ENCODE measurements at places on chromosomes 16 and 17.

DNA sequence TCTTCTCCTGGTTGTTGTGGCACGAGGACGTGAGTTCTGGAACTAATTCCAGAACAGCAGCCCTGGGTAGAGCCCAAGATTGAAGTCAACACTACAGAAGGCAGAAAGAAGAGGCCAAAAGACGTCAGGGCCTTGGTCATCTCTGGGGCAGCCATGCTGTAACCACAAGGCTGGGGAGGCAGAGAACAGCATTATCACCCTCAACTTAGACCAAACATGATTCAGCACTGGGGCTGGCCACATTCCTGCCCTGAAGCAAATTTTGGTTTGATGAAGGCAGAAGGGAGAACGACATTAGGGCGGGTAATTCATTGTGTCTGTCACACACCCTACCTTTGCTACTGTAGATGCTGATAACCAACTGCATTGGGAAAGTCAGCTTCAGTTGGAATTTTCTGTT is 9.7 kb upstream of the ALOX15B start:
- no peak for DNase-seq

GRCh38 chr17:74992223-74992622 is 4.8 kb downstream of the CDR2L start:
- no peak for DNase-seq

GRCh38 chr16:1762196-1762878 is 9.0 kb downstream of the NME3 start:
- DNase-seq: no peak

- no peak for DNase-seq
These were observed 60.7 kb downstream of the GRIN2A start for GRCh38 chr16:10121491-10121890.

GRCh38 chr17:83076938-83077337 is 2.5 kb upstream of the METRNL start:
- no peak for DNase-seq

GRCh38 chr17:72903522-72903921 is 189.0 kb downstream of the SLC39A11 start:
- no peak for DNase-seq

DNA sequence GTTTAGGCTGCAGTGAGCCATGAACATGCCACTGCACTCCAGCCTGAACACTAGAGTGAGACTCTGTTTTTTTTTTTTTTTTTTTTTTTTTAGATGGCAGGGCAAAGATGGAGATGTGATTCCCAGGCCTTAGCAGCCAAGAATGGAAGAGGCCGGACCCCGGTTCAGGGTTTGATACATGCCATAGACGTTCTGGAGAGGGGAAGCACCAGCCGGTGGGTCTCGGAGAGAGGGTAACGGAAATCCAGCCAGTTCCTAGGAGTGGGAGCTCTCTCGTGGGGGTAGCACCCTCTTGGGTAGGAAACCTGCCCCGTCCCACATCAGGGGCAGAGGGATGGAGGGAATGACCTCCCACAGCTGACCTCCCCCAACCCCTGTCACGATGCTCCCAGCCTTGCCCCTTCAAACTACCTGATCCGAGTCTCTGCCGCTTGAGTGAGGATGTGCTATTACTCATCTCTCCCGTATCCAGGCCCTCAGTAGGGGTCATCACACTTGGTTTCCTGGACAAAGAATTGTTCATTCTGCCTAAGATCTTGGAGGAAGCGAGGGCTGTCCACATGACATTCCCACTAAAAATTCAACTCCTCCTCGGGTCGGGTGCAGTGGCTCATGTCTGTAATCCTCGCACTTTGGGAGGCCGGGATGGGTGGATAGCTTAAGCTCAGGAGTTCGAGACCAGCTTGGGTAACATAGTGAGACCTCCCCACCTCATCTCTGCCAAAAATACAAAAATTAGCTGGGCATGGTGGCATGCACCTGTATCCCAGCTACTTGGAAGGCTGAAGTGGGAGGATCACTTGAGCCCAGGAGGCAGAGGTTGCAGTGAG is 47.3 kb downstream of the MIS12 start:
- no peak for DNase-seq

GRCh38 chr16:54286366-54287130 is at the start of gene IRX3:
IRX3 (minus strand) TSS chr16:54286787; CDS start chr16:54286050, 737 bp downstream.
- DNase-seq: no peak

GRCh38 chr17:7634384-7634783 is 4.4 kb downstream of the SHBG start:
- DNase-seq: no peak

DNA sequence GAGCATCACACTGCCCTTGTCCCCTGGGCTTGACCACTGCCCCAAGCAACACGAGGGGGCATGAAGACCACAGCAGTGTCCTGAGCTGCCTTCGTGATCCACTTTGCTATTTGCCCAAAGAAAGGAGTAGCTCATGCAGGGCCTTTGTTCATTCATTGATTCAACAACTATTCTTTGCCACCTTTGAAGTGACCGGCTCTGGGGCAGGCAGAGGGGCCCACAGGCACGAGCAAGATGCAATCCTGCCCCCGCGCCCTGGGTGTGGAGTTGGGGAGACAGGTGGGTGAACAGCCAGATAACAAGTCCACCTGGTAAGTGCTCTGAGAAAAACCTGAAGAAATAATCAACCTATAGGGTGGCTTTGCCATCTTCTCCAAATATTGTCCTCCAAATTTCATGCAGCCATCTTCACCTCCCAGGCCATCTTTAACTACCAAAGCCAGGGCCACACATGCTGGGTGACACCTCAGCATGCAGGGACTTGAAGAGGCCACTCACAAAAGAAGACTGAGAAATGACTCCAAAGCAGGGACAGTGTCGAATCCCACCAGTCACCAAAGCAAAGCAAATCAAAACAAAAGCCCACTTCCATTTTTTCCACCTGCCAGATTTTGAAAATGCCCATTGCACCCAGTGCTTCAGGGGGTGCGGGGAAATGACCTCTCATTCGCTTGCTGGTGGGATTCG is 18.2 kb upstream of the RBFOX3 start:
- DNase-seq: no peak

GRCh38 chr17:13281626-13282025 is 263.8 kb upstream of the ELAC2 start:
- DNase-seq: no peak

DNA sequence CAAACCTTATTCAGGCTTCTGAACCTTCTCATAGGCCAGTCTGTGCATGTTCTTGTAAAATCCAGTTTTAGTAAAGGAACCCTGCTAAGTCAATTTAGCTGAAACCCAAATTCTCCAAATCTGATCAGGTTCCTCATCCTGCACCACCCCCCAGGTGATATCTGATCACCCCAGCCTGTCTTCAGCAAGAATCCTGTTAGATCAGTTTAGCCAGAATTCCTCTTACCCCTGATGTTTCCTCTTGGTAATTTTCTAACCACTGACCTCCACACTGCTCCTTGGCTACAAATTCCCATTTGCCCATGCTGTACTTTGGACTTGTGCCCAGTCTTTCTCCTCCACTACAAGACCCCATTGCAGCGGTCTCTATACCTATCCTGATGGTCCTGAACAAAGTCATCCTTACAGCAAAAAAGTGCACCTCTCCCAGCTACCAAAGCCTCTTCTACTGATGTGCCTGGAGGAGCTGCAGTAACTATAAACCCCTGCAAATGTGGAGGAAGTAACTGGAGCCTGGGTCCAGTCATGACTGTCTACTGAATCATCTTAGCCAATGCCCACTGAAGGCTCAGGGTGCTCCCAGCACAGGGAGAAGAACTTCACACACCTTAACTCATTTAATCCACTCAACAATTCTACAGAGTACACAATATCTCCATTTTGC is 23.8 kb downstream of the TEX14 start:
- no peak for DNase-seq

DNA sequence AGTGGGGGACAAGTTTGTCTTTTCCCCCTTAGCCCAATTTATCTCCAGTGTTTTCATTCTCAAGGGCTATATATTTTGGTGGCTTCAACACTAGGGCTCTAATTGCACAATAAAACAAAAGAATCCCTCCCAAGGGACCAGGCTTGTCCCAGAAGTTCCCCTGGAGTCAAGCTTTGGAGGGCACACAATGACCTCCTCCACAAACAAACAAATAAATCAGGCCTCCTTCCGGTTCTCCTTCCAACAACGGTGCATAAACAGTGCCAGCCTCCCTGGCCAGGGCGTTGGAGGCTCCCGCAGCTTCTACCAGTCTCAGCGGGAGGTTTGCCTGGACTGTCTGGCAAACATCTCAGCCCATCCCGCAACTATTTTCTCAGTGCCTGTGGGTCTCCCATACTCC is 188.0 kb upstream of the FOXF1 start:
- DNase-seq: no peak

GRCh38 chr17:1486802-1487695 is 5.4 kb downstream of the MYO1C start:
- DNase-seq: peak; percentile 17

DNA sequence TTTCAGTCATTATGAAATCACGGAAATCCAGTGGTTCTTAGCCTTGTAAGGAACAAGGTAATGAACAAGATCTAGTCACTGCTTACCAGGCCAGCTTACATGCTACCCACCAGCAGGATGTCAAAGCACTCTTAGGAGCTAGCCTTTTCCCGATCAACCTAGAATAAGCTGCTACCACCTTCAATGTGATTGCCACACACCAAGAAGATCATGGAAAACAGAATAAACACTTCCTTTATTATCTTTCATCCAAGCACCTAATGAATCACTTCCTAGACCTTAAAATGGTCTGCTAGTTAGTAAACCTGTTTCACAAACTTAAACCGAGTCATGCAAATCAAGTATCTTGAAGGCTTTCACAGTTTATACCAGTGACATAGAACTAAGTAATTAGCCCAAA is 5.0 kb downstream of the BBS2 start:
- no peak for DNase-seq

DNA sequence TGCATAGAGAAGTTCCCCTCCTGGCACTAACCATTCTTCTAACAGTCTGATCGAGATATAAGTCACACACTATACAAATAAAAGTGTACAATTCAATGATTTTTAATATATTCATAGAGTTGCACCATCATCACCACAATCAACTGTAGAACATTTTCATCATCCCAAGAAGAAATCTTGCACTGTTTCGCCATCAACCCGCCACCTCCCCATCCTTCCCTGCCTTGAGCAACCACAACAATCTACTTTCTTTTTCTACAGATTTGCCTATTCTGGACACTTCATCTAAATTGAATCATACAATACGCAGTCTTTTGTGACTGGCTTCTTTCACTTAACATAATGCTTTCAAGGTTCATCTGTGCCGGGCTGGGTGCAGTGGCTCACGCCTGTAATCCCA is 33.0 kb upstream of the GUCY2D start:
- no peak for DNase-seq

- DNase-seq: no peak
These were observed 8.4 kb upstream of the MSI2 start for GRCh38 chr17:57247913-57248312.

DNA sequence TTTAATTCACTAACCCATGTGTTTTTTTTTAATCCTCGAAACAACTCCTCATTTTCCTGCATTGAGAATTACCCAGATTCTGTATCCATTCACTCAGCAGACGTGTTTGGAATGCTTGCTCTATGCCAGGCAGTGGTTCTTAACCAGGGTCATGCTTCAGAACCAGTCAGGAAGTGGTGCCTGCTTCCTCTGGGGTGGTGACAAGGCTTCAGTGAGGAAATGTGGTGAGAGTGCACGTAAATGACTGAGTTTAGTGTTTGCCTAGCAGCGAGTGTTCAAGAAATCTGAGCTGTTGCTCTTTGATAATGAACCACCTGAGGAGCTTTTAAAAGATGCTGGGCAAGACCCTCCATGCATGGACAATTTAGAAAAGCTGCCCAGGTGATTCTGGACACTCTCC is 9.9 kb downstream of the ZFP90 start:
- DNase-seq: no peak

DNA sequence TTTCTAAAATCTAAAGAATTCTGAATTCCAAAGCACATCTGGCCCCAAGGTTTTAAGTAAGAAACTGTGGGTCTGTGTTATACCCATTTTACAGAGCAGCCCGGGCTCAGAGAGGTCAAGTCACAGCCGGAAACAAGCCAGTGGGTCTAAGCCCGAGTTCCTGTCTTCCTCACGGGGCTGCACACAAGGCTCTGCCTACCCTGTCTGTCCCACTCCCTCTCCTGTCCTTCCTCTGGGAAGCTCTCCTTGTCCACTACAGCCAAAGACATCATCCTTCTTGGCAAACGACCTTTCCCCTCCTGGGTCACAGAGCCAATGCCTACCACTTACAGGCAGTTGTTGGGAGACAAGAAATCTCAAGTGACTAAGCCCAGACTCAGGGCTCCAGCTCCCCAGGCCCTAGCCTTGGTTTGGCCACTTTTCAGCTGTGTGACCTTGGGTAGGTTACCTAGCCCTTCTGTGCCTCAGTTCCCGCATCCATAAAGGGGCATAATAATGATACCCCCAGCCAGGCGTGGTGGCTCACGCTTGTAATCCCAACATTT is 55.6 kb upstream of the MAP3K14 start:
- no peak for DNase-seq

DNA sequence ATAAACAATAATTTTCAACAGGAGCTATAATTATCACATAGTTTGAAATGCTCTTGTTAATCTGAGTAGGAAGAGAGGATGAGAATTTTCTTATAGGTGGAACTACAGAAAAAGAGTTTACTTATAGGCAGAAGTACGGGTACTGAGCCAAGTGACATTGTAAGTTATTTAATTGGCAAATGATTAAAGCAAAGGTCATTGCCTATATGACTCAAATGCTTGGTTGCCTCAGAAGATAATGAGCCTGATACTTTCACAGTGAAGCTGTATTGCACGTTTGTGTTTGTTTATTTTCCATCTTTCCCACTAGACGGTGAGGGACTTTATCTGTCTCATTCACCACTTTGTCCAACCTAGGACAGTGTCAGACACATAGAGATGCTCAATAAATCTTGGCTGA is 749.3 kb downstream of the MAF start:
- DNase-seq: no peak

DNA sequence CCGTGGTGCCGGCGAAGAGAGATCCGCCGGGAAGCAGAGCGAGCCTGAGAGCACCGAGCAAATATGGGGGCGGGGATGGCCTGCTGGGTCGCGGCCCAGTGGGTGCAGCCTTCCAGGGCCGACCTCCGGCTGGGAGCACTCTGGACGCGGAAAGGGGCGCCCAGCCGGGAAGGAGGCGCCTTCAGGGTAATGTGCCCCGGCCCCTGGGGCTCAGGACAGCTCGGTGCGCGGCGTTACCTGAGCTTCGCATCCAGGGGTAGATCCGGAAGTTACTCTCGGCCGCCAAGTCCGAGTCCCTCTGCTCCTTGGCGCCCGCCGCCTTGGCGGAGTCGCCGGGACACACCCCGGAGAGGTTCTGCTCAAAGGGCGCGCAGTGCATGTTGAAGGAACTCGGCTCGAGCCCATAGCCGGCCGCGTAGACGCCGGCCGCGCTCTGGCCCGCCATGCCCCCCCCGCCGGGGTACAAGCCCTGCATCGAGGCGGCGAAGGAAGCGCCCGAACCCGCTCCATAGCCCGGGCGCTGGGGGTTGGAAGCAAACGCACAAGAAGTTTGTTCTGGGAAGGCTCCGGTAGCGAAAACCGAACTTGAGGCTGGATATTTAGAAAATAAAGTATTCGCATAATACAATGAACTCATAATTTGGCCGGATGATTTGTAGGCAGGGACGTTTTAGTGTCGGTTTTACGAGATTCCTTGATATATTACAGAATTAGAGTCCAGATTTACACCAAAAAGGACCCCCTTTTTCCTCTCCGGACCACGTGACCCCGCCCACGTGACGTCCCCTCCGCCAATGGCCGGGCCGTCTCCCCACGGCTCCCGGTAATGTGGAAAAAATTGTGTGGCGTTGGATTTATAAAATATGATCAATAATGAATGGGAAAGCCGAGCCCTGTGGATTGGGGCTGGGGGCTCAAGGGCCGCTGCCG is at the start of gene HOXB7:
Gene HOXB7 (minus strand): TSS at position 736 of the 930 bp plus-strand sequence. CDS start 99 bp downstream, at position 637.
- DNase-seq: no peak

Data from stimulated activated CD8-positive, alpha-beta memory T cell treated with anti-CD3 and anti-CD28 coated beads, Interleukin-15, amount 100 ng/mL, for 24 hours (primary cell).